ENCODE measurements at places on chromosomes 7 and 10. TPM values are rescaled to one million over a fixed set of nuclear protein-coding genes. Genes with fewer than 3 reads are reported as not detected.

SLC26A5 gene
- not detected for total RNA-seq

ITIH5 gene
- total RNA-seq = not detected

MYOZ1 gene
- not detected for total RNA-seq

- no peak for DNase-seq
Measured at GRCh38 chr10:113335592-113335991, 217.3 kb upstream of the HABP2 start.

- DNase-seq = no peak
Measured at GRCh38 chr7:25171071-25171470, 46.0 kb upstream of the CYCS start.

- DNase-seq = no peak
Measured at GRCh38 chr10:122083478-122084025, 94.6 kb downstream of the TACC2 start.

- DNase-seq = no peak
Measured at GRCh38 chr10:23343591-23344240, 881 bp downstream of the C10orf67 start.

DNA sequence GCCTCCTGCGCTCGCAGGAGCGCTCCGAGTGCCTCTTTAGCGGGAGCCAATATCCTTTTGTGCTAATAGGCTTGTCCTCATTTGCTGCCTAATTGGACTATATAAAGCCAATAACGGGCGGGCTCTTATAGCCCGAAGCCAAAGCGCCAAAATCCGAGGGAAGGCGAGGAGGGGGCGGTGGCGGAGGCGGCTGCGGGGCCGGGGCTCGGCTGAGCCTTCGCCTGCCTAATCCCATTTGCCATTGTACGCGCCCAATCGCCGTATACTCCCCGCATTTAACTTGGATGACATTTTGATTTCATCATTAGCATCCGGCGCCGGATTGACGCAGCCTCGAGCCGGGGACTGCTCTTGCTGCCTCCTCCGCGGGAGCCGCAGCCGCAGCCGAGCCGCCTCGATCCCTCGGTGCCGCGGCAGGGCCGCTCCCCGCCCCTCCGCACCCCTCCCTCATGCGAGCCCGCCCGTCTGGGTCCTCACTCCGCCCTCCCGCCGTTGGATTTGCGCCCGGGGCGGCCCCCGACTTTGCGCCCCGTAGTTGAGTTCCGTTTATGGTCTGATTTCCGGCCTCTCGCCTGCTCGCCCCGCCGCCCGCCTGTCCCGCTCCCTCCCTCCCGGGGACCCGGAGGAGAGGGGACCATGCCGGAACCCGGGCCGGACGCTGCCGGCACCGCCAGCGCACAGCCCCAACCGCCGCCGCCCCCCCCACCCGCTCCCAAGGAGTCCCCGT, at the start of gene HMX3:
HMX3 (plus strand) TSS at position 556 of the 727 bp plus-strand sequence; CDS start at position 637, 81 bp downstream.
- no peak for DNase-seq

Data from CD8-positive, alpha-beta T cell (primary cell).